ENCODE measurements at places on chromosomes 6 and 20.

GRCh38 chr6:431504-431903 is 40.0 kb downstream of the IRF4 start:
- no peak for DNase-seq

GRCh38 chr6:22380236-22380635 is 83.4 kb upstream of the PRL start:
- no peak for DNase-seq

GRCh38 chr6:3961581-3962215 is 112.5 kb downstream of the FAM50B start:
- DNase-seq = no peak

- no peak for DNase-seq
Observed at GRCh38 chr6:53917464-53917842, 122.6 kb downstream of the LRRC1 start.

GRCh38 chr20:31868853-31869672 is 1.3 kb downstream of the DUSP15 start:
- no peak for DNase-seq
